ENCODE measurements at places on chromosomes 4 and X. TPM values are rescaled to one million over a fixed set of nuclear protein-coding genes. Genes with fewer than 3 reads are reported as not detected.

Gene SUPT20HL2
- polyA plus RNA-seq = not detected

Gene TDO2
- polyA plus RNA-seq = 3.0 TPM

Gene NAP1L3
- 15.1 TPM for polyA plus RNA-seq

Gene VCX
- not detected for polyA plus RNA-seq

Gene GPR143
- polyA plus RNA-seq = 10.5 TPM

Gene SAGE1
- not detected for polyA plus RNA-seq

Gene CDS1
- 30.9 TPM for polyA plus RNA-seq

Gene GRXCR1
- polyA plus RNA-seq = not detected

Gene DMRTC1
- 0.17 TPM for polyA plus RNA-seq

Gene GAB3
- polyA plus RNA-seq = 2.2 TPM

Gene DOCK11
- polyA plus RNA-seq = 15.3 TPM

Gene STATH
- polyA plus RNA-seq = 0.40 TPM

Gene CLGN
- 4.7 TPM for polyA plus RNA-seq

Gene SMC1A
- 85.5 TPM for polyA plus RNA-seq

Gene LNX1
- polyA plus RNA-seq = 4.4 TPM

Gene IL2RG
- polyA plus RNA-seq = 3.9 TPM

Gene SERPINA7
- polyA plus RNA-seq = 0.18 TPM

Gene PROM1
- polyA plus RNA-seq = 42.3 TPM

Gene FHIP1A
- 2.9 TPM for polyA plus RNA-seq

Gene SMAD1
- 64.2 TPM for polyA plus RNA-seq

Gene NPY2R
- 0.93 TPM for polyA plus RNA-seq

Gene GUCY1A1
- 86.4 TPM for polyA plus RNA-seq

Gene PPP4R3C
- polyA plus RNA-seq = not detected

Gene PPP2R2C
- polyA plus RNA-seq = 0.98 TPM

Gene SLITRK4
- polyA plus RNA-seq = 12.4 TPM

Gene ANK2
- 68.0 TPM for polyA plus RNA-seq

Gene INTU
- 23.5 TPM for polyA plus RNA-seq

Gene RIBC1
- polyA plus RNA-seq = 4.3 TPM

Gene VEGFD
- 0.61 TPM for polyA plus RNA-seq

Gene GLUD2
- polyA plus RNA-seq = 5.1 TPM

Gene NXF2B
- polyA plus RNA-seq = 1.2 TPM

Gene CXCL1
- 0.53 TPM for polyA plus RNA-seq

Gene CYLC1
- not detected for polyA plus RNA-seq

Gene C4orf50
- 0.01 TPM for polyA plus RNA-seq

Gene CT45A1
- not detected for polyA plus RNA-seq

Gene SLIT2
- polyA plus RNA-seq = 42.2 TPM

Gene STOX2
- 9.5 TPM for polyA plus RNA-seq

Gene HTN1
- polyA plus RNA-seq = not detected

Gene OPHN1
- polyA plus RNA-seq = 8.6 TPM

Gene TNIP3
- polyA plus RNA-seq = 0.18 TPM

Gene TXLNG
- 13.9 TPM for polyA plus RNA-seq

Gene SLC4A4
- polyA plus RNA-seq = 65.5 TPM

Gene SCD5
- polyA plus RNA-seq = 30.7 TPM

Gene NAT8L
- 4.6 TPM for polyA plus RNA-seq

Gene TBC1D9
- 62.3 TPM for polyA plus RNA-seq

Gene LAGE3
- polyA plus RNA-seq = 14.8 TPM

Gene RNF150
- 30.2 TPM for polyA plus RNA-seq

Gene TMEM187
- polyA plus RNA-seq = 5.3 TPM

Gene PNMA5
- polyA plus RNA-seq = 0.36 TPM

Gene DNAAF6
- polyA plus RNA-seq = 0.09 TPM

Data from left renal pelvis (tissue), 4 donors.